ENCODE measurements at places on chromosomes 1 and 21.

- DNase-seq: no peak
Measured at GRCh38 chr1:240086726-240087125, 5.0 kb upstream of the FMN2 start.

DNA sequence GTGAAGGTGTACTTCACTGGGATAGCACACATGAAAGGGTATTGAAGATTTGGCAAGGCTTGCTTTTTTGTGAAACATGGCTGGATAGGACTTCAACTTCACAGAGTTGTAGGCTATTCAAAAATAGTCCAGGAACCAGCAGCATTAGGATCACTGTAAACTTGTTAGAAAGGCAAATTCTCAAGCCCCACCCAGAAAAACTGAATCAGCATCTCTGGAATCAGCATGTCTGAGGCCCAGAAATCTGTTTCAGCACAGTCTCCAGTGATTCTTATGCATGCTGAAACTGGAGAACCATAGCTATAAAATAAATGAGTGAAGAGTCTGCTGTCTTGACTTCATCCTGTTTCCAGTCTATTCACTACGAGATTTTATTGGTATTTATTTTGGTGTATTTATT is 8.1 kb upstream of the KRTAP21-3 start:
- no peak for DNase-seq

DNA sequence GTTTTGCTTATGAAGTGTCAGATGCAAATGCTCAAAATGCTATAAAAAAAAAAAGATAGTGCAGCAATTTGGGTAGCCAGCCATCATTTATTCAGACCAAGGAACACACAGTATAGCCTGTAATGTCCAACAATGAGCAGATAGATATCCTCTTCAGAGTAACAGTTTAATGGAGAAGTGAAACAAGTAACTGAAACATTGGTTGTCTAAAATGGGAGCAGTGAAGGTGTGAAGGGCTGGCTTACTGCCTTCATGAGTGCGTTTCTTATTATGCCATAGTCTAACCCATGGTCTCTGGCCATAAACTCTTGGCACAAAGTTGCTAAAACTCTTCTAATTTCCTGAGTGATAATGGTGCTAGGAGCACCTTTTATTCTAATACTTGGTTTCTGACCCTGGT is 11.4 kb downstream of the RGS5 start:
- DNase-seq: no peak

DNA sequence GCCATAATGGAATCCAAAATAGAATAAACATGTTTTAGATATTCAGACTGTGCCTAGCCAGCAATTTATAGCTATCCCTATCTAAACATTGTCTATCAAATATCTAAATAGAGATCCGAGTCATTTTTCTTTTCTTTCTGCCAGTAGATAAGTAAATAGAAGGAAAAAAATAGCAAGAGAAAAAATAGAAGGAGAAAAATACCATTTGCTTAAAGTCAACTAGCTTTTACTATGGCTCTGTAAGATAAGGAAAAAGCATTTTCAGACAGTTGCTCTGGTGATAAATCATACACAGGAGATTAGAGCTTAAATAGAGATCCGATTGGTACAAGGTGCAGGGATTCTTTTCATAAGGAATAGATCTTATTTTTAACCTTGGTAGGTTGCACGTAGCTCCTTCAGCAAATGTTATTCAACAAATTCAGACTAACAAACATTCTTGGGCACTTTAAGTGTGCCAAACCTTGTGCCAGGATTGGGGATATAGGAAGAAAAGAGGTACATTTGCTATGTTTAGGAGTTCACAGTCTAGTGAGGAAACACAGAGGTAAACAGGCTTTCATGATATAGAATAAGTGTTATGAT is 70.1 kb upstream of the CCDC190 start:
- DNase-seq: no peak

DNA sequence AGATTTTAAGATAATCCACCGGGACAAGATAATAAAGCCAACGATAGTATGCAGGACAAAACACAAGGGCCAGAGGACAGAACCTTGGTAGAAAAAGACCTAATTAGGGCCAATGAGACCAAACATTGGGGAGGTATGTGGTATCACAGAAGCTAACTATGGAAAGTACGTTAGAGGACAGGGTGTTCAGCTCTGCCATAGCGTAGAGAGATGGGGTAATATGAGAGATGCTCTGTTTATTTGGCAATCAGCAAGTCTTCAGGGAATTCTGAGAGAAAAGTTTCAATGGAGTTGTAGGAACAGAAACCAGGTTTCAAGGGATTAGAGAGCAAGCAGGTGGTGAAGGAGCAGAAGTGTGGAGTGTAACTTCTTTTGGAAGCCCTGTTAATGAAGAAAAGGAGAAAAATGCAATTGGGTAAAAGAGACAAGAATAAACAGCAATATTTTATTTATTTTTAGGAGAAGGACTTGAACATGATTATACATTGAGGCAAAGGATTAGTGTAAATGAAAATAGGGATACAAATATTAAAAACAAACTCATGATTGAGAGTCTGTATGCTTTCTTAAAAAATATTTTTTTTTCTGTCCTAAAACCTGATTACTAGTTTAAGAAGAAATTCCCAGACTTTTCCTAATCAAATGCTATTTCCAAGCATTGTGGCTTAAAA is 24.0 kb downstream of the EEIG2 start:
- DNase-seq: peak; percentile 48

GRCh38 chr1:65197636-65198035 is 49.6 kb downstream of the AK4 start:
- no peak for DNase-seq

DNA sequence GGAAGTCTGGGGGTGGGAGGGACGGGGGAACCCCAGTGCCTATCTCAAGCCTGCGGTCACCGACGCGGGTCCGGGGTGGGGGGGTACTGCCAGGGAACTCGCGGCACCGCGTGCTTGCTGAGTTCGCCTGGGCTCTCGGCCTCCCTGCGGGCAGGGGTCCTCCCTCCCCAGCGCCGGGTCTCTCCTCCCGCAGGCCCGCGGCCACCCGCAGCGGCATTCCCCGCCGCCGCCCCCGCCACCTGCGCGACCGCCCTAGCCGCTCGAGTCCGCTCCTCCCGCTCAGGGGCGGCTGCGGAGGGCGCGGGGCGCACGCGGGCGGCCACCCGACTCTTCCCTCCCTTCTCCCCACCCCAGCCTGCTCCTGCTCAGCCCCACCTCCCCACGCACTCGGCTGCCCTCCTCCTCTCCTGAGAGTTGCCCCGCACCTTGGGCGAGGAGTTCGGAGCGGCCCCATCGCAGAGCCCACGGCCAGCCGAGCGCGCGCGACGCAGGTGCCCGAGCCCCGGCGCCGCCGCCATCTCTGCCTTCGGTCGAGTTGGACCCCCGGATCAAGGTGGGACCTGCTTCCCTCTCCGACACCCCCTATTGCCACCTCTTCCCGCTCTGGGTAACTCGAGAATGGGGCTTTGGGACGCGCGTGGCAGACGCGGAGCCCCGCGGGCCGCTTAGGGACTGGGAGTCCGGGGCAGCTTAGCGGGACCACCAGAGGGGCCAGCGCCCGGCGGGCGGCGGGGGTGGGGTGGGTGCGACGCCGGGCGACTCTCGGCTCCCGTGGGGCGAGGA is 105.0 kb downstream of the LEPR start:
- DNase-seq: no peak

GRCh38 chr1:71490432-71490831 is 409.6 kb upstream of the ZRANB2 start:
- DNase-seq: no peak

DNA sequence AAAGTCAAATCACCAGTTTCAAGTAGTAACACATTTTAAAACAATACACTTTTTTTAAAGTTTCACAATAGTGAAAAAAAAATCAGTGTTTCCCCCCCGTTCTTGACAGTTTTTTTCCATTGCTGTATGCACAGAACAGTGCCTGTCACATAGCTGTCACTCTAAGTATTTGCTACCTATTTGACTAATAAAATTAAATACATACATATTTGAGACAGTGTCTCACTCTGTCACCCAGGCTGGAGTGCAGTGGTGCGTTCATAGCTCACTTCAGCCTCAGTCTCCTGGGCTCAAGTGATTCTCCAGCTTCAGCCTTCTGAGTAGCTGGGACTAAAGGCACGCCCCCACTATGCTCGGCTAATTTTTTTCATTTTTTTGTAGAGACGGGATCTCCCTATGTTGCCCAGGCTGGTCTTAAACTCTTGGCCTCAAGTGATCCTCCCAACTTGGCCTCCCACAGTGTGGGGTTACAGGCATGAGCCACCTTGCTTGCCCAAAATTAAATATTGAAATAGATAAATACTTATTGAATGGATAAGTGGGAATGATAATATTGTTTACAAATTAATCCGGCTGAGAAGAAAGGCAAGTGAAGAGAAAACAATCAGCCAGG is 12.6 kb upstream of the RHBG start:
- DNase-seq: no peak

DNA sequence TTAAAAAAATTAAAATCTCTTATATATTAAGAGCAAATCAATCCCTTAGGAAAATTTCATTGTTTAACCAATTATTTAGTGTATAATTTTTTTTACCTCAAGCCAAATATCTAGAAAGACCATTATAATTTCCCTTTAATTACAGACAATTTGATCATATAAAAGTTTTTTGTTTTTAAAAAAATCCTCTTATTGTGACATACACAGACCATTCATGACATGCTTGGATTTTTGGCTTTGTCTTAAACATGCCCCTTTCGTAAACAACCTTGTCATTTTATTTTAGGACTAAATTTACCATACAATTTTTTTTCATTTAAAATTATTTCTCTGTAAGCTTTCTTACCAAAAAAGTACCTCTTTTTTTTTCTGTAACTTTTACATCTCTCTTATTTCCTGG is 14.2 kb upstream of the CYP4B1 start:
- no peak for DNase-seq

Measured in NCI-H510A treated with DMSO at 0.1 percent for 48 hours (cell line).